ENCODE measurements at places on chromosomes 7 and 10. TPM values are rescaled to one million over a fixed set of nuclear protein-coding genes. Genes with fewer than 3 reads are reported as not detected.

DNA sequence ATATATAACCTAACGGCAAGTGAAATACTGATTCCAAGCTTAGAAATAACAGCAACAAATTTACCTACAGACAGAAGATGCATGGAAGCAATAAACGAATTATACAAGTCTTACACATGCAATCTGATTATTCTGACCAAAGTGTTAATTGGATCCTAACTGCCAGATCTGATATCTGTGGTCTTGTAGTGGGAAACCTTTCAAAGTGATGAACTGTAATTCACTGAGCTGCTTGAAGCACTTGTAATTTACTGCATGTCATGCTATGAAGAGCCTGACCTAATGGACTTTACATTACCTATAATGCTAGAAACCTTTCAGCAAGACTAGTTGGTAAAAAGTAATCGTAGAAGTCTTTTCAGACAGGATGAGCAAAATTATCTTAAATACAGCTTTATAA, 205.6 kb downstream of the FOXP2 start:
- no peak for DNase-seq

DNA sequence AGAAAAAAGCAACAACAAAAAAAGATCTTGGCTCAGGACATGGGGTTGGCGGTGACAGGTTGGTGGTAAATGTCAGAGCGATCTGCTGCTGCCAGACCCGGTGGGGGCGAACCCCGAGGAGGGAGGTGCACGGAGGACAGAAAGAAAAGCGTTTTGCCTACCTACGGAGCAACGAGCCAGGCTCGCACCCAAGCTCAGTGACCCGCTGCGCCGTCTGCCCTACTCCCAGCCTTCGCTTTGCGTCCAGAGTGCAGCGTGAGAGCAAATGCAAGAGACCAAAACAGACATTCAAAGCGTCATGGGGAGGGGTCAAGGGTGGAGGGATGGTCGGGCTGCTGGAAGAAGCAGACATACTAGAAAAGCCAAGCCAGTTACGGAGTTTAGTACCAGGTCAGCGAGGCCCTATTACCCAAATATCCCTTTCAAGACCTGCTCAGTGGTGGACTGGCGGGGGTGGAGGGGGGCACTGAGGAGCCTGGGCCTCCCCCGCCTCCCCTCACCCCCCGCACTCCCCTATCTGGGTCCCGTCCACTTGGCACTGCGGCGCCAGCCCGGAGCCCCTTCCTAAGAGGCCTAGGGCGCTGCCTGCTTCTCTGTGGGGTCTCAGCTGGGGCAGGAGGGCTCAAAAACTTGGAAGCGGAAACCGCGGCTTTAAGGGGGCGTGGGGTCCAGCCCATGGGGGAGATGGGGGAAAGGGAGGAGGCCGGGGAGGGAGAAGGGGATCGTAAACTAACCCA, 66.9 kb downstream of the SLC29A4 start:
- no peak for DNase-seq

- DNase-seq = no peak
These were observed 25.2 kb downstream of the YWHAG start for GRCh38 chr7:76333511-76334101.

DNA sequence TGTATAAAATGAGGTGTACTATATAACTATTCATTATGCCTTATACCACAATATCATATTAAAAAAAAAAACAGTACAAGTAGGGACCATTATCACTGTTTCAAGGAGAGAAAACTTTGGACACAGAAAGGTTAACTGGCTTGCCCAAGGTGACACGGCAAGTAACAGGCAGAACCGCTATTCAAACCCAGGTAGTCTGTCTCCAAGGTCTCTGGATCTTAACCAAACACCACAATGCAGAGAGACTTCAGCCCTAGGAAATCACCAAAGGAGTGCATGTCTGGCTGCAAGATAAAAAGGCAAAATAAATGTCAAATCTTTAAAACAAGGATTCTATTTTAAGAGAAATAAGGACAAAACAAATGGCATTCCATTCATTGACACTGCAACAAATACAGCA, 56.3 kb downstream of the CADPS2 start:
- DNase-seq = no peak

ERV3-1 gene
- 57.6 TPM for total RNA-seq

HOGA1 gene
- 0.50 TPM for total RNA-seq

SAMD9L gene
- total RNA-seq = 2.1 TPM

ZNHIT1 gene
- 57.7 TPM for total RNA-seq

PDK4 gene
- total RNA-seq = 1.1 TPM

- no peak for DNase-seq
These were observed 715.3 kb downstream of the NXPH1 start for GRCh38 chr7:9148687-9149086.

DNA sequence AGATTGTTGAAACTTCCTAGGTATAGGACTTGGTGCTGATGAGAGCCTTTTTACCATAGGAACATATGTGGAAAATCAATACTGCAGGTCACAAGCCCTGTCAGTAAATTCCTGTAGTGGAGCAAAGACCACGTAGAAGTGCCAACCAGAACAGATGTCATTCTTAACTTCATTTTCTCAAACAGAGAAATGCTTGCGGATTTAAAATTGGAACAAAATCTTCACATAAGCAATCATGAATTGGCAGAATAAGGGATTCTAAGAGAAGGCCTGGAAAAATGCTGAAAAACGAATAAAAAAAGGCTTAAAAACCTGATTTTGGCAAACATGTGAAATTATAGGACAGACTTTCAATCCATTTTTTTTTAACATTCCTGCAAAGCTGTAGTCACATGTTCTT, 80.8 kb upstream of the SMIM30 start:
- DNase-seq = no peak

GRCh38 chr10:92965314-92965713, 95.3 kb upstream of the CYP26C1 start:
- DNase-seq = no peak
